ENCODE measurements at places on chromosomes 13 and 19. TPM values are rescaled to one million over a fixed set of nuclear protein-coding genes. Genes with fewer than 3 reads are reported as not detected.

The CEACAM21 gene
- total RNA-seq: not detected

The ZFR2 gene
- 0.17 TPM for total RNA-seq

The LILRA1 gene
- total RNA-seq: not detected

The PSPN gene
- total RNA-seq: 0.72 TPM
